ENCODE measurements at places on chromosomes 2 and 18.
A peak's percentile ranks its signal among the peaks of the same experiment; 100 is the strongest.

DNA sequence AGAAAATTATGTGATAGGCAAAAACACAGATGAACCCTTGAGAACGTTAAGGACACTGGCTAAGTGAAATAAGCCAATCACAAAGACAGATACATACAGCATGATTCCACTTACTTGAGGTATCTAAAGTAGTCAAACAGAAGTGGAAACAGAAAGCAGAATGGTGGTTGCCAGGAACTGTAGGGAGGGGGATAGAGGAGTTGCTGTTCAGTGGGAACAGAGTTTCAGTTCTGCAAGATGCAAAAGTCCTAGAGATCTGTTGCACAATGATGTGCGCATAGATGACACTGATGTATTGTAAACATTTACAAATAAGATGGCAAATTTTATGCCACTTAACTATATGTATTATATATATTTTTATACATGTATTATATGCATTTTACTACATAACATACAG is 59.7 kb downstream of the POLE4 start:
- DNase-seq, result no peak

- DNase-seq, result no peak
Measured at GRCh38 chr2:101963198-101963597, 28.6 kb upstream of the IL1R2 start.

DNA sequence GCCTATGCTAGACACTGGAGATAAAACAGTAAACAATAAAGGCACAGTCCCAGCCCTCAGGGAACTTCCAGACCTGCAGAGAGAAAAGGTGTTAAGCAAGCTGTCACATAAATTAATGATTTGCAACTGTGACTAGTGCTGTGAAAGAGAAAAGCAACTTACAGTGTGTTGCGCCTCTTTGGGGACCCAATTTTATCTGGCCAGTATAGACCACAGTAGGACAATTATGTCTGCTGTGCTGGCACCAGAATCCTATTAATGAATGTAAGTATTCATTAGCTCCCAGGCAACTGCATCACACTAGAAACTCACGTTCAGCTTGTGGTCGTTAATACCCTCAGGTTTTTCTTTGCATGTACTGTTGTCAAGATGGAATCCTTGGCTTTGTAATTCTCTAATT is 55.3 kb upstream of the CHST9 start:
- DNase-seq, result no peak

GRCh38 chr2:85662899-85663593 is 5.0 kb downstream of the SFTPB start:
- DNase-seq, result peak; percentile 63

GRCh38 chr18:49169037-49169521 is 218.3 kb upstream of the SMAD7 start:
- DNase-seq, result no peak
